ENCODE measurements at places on chromosomes 5 and 9.

GRCh38 chr9:133234577-133235322 lies 25.7 kb upstream of the OBP2B start:
- no peak for DNase-seq

- no peak for DNase-seq
These were observed 91.4 kb downstream of the SLC12A2 start for GRCh38 chr5:128174951-128175350.

DNA sequence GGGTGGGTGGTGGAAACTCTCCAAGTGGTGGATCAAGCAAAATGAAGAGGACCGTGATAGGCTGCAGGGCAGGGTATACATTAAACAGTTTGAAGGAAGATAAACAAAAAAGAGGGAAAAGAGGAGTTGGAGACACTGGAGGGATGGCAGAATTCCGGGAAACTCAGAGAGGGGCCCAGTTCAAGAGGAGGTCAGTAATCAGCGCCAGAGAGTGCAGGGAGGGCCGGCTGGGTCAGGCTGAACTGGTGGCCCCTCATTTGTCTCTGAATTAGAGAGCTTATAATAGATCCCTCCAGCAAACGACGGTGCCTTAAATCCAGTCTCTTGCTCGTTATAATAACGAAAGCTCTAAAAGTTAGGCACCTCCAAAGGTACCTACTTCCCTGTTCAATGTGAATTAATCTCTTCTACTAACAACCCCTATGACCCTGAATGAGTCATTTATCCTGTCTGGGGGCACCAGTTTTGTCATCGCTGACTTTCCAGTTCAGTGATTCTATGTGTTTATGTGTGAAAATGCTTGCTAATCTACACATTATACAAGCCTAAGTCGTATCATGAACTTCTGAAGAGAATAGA lies 2.4 kb upstream of the ZSWIM6 start:
- DNase-seq, result no peak

DNA sequence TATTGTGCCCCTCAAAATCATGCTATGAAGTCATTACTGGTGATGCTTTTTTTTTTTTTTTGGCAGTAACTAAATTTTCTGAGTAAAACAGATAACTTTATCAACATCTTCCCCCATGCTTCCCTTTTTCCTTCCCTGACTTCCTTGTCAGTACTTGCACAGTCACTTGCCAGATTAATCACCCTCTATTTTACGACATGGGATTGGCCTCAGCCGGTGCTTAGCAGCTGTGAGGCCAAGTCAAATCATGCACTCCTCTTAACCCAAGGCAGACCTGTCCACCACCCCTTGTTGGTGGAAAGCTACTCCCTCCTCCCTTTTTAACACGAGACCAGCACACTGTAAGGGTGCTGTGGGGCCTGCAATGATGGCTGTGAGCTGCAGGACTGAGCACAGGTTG lies 118.0 kb upstream of the OTULINL start:
- DNase-seq, result no peak

- no peak for DNase-seq
These were observed 10.6 kb downstream of the TMEM250 start for GRCh38 chr9:136107953-136108647.

DNA sequence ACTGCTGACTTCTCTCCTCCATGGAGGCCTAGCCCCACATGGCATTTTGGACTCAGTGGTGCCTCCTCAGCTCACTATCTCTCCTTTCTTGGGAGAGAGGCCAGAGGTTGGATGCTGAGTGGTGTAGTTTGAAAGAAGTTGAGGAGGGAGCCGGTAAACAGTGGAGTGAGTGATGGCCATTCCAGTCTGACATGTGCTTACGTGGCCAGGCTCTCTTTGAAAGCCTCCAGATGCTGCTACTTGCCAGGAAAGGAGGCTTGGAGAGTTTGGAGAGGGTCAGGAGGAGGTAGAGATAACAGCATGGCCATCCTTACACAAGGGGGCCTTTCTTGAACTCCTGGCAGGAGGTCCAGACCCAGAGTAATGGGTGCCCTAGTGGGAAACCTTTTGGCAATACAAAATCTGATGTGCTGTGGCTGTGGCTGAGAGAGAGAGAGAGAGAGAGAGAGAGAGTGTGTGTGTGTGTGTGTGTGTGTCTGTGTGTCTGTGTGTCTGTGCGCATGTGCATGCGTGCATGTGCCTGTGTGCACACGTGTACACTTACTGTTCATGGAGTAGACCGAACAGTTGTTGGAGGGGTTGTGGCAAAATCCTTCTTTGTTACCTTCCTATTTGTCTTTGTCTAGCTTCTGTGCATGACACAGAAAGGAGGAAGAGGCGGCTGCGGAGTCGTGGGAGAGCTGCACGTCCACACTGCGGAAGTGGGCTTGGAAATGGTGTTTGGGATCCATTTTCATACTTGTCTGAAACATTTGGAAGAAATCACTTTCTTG lies 37.8 kb downstream of the RALGPS1 start:
- DNase-seq, result no peak

DNA sequence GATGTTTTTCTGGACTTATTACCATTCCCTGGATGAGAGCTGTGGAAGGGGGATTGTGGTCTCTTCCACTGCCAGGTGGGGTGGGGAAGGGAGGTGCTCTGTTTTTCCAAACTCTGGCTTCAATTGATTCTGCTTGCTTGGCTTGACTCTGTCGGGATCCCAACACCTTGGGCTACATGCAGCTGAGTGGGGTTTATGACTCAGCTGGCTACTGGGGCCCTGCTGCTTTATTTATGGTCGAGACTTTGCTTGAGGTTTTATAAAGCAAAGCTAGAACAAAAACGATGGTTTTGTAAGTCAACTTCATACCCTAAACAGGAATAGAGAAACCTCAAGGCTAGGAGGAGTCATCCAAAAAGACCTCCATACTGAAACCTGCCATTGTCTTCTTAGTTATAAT lies 76.3 kb downstream of the AOPEP start:
- DNase-seq, result no peak

GRCh38 chr5:150036513-150036912 lies 36.0 kb downstream of the HMGXB3 start:
- peak; percentile 74 for DNase-seq

DNA sequence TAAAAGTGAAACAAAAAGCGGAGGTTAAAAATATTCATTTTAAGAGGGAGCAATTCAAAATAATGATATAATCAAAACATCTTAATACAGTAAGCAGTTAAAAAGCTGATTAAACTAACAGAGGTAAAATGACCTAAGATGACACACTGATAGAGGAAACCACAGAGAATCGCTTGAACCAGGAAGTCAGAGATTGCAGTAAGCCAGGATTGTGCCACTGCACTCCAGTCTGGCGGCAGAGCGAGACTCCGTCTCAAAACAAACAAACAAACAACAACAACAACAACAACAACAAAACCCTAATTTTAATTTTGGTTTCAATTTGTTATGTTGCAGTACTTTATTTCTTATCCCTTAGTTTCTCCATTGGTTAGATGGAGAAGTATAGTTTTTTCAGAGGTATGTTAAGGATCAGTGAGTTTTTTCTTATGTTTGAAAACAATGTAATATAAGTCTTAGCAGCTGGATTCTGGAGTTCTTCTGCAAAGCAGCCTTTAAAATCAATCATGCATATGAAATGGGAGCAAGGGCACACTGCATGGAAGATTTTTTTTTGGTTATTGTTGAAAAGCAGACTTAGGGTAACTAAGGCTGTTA lies 58.5 kb downstream of the MLANA start:
- no peak for DNase-seq

DNA sequence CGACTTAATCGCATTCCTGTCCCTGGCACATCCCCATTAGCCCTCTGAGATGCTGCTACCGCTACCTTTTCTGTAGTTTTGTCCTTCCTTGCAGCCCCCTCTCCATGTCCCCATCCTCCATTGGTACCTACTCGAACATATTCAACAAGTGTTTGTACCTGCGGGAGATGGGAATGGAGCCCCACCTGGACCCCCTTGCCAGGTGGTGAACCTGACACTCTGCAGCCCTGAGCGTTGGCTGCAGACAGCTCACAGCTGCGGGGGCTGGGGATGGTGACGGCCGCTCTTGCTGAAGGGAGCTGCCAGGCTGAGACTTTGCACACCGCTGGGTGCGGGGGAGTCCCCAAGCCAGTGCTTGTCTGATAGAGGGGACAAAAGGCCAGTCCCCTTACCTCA lies 96.3 kb upstream of the DAP start:
- no peak for DNase-seq

- DNase-seq, result no peak
These were observed 51.2 kb upstream of the TESK1 start for GRCh38 chr9:35553670-35554543.

DNA sequence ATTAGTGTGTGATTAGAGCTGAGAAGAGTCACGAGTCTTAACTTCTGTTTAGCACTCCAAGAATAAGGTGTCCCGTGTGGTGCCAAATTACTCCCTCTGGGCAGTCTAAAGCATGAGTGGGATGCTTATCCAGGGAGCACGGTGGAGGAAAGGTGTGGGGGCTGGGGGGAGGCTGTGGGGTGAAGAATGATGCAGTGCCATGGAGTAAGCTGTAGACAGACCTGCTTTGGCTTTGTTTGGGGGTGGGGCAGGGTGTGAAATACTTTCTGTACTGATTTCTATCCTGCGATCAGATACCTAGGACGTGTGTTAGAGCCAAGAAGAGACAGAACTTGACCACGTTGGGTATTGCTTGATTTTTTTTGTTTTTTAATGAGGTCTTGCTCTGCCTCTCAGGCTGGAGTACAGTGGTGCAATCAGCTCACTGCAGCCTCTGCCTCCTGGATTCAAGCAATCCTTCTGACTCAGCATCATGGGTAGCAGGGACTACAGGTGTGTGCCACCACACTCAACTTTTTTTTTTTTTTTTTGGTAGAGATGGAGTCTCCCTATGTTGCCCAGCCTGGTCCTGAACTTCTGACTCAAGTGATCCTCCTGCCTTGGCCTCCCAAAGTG lies 232.8 kb downstream of the MAN2A1 start:
- no peak for DNase-seq

DNA sequence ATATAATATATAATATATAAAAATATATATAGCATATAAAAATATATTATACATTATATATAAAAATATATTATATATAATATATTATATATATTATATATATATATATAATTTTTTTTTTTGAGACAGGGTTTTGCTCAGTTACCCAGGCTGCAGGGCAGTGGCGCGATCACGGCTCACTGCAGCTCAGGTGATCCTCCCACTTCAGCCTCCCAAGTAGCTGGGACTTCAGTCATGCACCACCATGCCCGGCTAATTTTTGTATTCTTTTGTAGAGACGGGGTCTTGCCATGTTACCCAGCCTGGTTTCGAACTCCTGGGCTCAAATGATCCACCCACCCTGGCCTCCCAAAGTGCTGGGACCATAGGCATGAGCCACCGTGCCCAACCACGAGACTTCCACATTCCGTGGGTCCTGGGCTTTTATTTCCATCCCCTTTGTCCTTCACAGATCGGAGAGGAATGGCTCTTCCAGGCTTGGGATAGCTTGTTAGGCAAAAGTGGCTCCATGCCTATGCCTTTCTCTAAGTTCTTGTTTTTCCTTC lies 62.0 kb upstream of the IER5L start:
- DNase-seq, result no peak

GRCh38 chr9:89729954-89730530 lies 125.2 kb downstream of the GADD45G start:
- no peak for DNase-seq

- DNase-seq, result no peak
These were observed 2.8 kb upstream of the GPR150 start for GRCh38 chr5:95617057-95617456.

- DNase-seq, result peak; percentile 70
These were observed 61.8 kb upstream of the TBC1D2 start for GRCh38 chr9:98317134-98317857.

DNA sequence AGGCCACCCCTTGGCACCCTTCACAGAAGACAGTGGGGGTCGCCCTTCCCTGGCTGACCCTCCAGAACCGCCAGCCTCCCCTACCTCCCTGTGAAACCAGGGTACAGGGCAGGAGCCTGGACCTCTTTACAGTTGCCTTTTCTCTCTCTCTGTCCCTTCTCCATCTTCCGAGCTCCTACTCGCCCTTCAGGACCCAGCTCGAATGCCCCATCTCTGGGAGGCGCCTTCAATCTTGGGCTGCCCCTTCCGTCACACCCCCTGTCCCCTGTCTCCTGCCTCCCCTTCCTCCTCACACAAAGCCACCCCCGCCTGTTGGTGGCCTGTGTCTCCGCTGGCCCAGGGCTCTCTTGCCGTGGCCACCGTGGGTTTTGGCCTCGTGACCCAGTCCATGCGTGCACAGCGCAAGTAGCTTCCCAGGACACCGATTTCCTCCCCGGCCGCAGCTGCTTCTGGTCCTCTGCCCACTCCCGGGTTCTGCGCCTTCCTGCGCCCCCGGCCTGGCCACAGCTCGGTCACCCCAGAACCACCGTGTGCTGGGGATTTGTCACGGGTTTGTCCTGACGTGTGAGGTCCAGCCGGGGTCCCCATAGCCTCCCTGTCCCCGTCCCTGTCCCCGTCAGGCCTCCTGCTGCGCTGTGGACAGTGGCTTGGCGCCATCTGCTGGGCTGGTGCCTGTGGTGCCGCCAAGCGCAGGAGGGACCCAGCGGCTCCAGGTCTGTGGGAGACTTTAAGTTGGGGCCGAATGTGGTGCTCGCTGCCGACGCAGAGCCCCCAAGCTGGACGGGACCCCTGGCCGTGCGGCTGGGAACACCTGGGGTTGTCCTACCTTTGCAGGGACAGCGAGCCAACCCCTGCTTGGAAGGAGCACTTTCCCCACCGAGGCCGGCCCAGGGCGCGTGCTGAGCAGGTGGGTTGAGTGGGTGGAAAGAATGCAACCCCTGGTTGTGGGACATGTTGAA lies 4.0 kb upstream of the TMEM250 start:
- DNase-seq, result no peak

GRCh38 chr9:76530458-76531110 lies 71.6 kb downstream of the GCNT1 start:
- DNase-seq, result no peak

DNA sequence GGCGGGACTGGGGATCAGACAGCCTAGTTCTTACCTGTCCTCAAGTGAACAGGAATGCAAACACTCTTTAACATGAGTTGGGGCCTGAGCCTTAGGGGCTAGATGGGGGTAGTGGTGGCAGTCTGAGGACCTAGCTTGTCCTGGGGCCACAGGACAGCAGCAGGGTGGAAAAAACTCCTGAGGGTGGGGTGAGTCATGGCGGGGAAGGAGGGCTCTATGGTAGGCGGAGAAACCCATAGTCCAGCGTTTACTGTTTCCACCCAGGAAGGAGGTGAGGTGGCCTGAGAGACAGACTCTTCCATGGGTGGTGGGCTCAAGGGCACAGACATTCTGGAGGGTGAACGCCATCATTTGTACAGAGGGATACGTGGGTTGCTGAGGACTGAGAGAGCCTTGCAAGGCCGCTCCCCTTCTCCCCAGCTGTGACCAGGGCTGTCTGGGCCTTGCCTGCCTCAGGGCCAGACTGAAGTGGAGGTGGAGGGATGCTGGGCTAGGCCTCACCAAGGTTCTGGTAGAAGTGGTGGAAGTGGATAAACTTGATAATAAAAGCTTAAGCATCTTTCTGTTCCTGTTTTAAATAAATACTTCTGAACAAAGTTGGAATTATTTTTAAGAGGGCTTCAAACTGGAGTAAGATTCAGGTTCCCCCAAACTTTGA lies 1.1 kb upstream of the TSPAN17 start:
- DNase-seq, result no peak
